ENCODE measurements at places on chromosomes 5 and 9.

DNA sequence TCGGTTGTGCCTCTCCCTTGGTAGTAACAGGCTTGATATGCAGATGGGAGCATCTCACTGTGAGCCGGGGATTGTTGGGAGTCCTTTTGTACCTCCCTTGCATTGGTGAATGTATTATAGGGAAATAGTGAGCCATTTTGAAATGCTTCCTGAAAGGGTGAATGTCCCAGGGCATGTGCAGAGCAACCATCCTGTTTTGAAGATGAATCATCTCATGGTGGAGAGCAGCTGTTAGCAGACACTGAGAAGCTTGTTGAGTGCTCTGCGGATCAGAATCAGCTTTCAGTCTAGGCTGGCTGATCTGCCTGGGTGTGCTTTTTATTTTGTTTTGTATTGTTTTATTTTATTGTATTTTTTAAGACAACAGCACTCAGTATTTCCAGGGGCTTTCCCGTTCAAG, 29.7 kb downstream of the SLC36A1 start:
- DNase-seq, result no peak

- no peak for DNase-seq
These were observed 97.8 kb downstream of the STK32A start for GRCh38 chr5:147332658-147333057.

DNA sequence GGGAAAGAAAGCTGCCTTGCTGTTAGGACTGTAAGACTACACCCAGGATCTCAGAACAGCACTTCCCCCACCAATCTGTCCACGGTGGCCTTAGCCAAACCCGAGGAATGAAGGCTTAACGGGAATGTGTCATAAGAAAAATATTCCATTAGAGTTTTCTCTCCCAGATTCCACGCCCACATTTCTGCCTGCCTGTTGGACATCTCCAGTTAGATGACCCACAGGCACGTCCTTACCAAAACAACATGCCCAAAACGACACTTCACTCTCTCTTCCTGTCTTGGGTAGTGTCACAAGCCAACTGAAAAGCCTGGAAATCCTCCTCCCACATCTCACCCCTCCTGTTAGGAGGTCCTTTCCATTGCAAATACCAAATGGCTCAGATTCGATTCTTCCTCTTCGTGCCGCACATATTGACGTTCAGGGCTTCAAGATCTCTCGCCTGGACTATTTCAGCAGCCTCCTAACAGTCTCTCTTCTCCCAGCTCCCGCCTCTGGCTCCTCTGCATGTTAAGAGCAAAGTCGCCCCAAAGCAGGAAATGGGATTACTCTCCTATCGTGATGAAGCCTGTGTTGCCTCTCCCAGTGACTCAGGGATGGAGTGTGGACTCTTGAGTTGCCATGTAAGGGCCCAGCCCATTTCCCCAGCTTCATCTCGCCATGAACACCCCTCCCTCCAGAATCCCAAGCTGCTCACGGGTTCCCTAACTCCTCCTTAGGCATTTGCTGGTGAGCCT, 159.3 kb downstream of the NR3C1 start:
- DNase-seq, result no peak

GRCh38 chr5:150816946-150817345, 29.4 kb upstream of the IRGM start:
- DNase-seq, result no peak

- no peak for DNase-seq
These were observed 87.1 kb upstream of the ELL2 start for GRCh38 chr5:96048763-96049162.

- no peak for DNase-seq
These were observed 1174.6 kb downstream of the CDH9 start for GRCh38 chr5:25863811-25864210.

- DNase-seq, result no peak
These were observed 6.2 kb downstream of the KIF4B start for GRCh38 chr5:155019601-155020226.

GRCh38 chr5:94499806-94500205, 118.6 kb downstream of the KIAA0825 start:
- DNase-seq, result no peak

- DNase-seq, result no peak
These were observed 9.2 kb upstream of the ERAP1 start for GRCh38 chr5:96816991-96817390.

DNA sequence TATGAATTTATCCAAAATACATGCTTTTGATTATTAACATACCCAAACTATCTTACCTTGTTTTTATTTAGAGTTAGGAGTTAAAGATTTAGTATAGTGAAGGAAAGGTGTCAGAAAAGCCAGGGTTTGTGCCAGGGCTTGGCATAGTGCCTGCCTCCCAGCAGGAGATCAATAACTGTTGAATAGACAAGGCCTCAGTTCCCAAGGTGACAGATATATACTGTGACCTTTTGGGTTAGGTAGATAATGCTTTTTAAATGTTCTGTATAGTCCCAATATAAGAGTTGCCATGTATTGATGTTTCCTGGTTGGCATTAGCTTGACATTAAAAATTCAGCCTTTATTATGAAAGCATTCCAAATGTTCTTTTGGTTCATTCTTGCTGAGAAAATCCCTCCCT, 121.8 kb downstream of the MCTP1 start:
- DNase-seq, result no peak

GRCh38 chr5:62581836-62582597, 3.4 kb downstream of the LRRC70 start:
- DNase-seq, result no peak

- DNase-seq, result no peak
These were observed 161.2 kb downstream of the FGF18 start for GRCh38 chr5:171580502-171581265.

DNA sequence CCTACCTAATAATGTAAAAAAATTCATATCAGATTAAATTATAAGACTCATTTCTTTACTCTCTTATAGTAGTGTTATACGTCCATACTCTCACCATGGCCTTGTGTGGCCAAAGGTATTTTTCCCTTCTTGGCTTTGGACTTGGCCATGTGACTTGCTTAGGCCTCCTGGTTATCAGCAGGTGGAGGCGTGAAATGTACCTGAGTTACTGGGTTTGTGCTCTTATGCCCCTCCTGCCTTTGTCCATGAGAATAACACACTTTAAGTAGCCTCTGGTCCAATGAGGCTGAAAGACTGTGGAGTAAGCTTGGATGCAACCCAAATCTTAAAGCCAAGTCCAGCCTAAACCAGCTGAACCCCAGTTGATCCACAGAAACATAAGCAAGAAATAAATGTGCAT, 68.7 kb downstream of the RETREG1 start:
- DNase-seq, result no peak

GRCh38 chr9:92738661-92739081, 26.0 kb downstream of the BICD2 start:
- DNase-seq, result no peak

DNA sequence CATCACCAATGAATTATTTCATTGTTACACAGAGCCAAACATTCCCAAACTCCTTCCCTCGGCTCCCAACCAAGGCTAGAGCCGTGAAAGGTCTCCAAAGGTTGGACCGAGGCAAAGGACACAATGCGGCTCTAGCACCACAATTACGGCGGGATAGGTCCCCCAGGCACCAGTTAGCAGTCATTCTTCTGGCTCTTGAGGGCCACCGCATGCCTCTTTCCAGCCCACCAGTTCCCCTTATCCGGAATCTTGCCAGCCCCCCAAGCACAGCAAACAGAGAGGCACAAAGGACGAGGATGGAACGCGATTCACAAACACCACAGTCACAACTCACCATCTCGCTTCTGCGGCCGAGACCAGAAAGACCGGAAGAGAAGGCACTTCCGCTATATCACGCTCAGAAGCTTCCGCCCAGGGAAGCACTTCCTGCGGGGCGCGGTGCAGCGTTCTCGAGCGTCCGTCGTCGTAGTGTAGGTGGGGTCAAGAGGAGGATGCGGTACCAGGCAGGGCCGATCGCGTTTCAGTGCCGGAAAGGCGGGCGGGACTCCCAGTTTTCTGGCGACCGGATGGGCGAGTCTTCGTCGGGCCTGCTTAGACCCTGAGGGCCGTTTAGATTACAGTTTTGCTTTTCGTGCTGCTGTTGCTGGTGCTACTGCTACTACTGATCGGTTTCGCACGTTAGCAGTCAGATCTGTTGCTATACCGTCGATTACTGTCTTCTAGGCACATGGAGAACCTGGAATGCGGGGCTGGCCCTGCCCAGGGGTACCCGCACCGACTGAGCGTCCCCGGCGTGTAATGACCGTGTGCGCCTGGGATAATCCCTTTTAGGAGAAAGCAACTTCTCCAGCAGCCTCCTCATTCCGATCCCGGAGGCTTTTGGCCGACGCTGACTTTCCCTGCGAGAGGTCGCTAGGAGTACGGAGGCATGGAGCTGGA, at the start of gene RPL37:
RPL37 (minus strand) TSS at position 374 of the 939 bp plus-strand sequence; CDS start at position 337, 37 bp downstream.
- DNase-seq, result peak; percentile 96

DNA sequence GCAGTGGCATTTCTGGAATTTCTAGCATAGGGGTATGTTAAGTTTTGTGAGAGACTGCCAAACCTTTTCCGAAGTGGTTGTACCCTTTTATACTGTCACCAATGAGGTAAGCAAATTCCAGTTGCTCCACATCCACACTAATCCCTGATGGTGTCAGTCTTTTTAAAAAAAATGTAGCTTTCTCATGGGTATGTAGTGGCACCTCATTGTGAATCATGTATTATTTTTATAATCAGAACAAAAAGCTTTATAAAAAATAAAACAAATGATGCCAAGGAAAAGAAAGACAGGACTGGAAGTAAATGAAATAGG, 93.4 kb upstream of the CLINT1 start:
- no peak for DNase-seq

DNA sequence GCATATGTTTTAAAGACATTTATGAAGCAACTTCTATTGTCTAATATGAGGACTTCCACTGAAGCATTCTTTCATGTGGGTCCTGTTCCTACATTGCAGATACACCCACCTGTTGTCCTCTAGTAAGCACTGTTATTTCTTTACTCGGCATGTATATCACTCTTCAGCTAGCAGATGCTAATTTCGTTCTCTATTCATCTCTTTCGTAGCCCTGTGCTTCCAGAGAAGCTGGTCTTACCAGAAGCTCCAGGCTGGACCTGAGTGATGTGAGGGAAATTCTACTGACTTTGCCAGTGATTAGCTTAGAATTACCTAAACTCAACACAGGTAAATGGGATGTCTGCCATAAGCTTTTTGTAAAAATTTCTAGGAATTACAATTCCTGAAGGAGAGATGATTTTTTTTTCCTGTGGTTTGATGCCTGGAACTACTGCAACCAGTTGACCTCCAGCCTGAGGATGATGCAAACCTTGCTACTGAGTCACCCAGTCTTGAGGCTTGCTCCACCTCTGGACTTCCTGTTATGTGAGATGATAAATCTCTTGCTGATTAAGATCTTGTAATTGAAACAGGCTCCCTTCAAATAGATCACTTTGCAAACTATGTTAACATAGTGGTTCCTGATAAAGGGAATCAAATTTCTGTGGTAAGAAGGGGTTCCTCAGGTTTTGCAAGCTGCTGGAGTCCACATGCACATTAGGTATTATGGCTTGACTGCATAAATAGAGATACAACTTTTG, 52.2 kb upstream of the SPINK5 start:
- no peak for DNase-seq

- DNase-seq, result no peak
These were observed 154.2 kb downstream of the CD180 start for GRCh38 chr5:67042176-67043003.

DNA sequence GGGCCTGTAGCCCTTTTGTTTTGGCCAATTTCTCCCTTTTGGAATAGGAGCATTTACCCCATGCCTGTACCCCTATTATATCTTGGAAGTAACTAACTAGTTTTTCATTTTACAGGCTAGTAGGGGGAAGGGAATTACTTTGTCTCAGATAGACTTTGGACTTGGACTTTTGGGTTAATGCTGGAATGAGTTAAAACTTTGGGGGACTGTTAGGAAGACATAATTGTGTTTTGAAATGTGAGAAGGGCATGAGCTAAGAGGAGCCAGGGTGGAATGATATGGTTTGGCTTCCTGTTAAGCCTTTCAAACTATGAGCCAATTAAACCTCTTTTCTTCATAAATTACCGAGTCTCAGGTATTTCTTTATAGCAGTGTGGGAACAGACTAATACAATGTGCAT, 168.1 kb downstream of the FGF1 start:
- no peak for DNase-seq

GRCh38 chr9:17635115-17635890, 56.4 kb downstream of the SH3GL2 start:
- no peak for DNase-seq

GRCh38 chr5:141982626-141983025, 13.7 kb downstream of the RNF14 start:
- DNase-seq, result no peak

GRCh38 chr5:157362982-157363381, 97.0 kb upstream of the NIPAL4 start:
- no peak for DNase-seq

DNA sequence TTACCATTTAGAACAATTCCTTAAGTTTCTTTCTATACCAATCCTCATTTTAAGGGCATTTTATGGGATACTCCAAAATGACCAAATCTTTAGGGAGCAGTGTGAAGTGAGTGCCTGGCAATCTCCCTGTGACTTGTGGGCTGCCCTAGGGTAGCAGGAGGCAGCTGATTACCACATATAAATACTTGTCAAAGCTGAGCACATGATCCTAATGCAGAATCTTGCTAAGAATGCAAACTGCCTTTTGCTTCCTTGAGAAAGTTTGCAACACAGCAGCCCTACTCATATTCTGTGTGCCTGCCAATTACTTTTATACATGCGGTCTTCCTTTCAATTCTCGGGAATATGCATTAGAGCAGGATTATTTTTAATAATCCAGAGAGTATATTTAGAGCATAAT, 18.2 kb upstream of the NREP start:
- DNase-seq, result no peak

- no peak for DNase-seq
These were observed 31.0 kb downstream of the HMHB1 start for GRCh38 chr5:143842920-143843319.

DNA sequence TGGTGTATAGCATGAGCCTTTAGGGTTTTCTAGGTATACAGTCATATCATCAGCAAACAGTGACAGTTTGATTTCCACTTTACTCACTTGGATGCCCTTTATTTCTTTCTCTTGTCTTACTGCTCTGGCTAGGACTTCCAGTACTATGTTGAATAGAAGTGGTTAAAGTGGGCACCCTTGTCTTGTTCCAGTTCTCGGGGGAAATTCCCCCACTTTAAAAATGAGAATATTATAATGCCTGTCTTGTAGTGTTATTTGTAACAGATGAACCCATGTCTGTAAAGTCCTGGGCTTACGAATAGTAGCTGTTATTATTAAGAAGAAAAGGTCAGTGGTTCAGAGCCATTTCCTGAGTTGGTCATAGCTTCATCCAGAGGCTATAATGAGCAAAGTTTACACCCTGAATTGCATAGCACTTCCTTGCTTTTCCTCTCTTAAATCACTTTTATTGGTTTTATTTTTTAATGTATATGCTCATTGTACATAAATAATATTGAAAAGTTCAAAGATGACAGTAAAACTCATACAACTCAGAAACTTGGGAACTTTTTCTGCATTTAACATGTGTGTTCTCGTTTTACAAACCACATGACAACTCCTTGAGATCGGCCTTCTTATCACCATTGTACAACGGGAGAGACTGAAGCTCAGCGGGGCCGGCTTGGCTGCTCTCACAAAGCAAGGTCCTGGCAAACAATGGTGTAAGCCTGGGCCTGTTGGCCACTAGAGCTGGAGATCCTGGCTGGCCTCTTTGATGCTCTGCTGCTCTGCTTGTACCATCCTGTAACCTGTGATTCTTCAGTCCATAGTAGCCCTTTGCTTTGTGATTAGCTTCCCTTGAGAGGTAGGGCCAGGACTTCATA, 85.2 kb downstream of the CYFIP2 start:
- DNase-seq, result peak; percentile 18
